ENCODE measurements at places on chromosomes 4 and X.

DNA sequence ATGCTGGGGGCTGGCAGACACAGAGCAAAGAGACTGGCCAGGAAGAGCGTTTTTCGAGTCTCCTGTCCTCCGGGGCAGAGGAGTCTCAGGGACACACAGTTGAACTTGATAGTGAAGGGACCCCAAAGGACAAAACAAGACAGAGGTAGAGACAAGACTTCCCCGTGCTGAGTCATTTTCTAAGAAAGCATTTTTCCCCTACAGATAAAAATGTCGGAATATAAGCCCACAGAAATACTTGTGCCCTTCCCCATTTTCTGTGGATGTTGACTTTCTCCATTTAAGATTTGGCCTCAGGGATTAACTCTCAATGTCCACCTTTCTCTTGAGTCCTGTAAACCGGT is 523 bp upstream of the BTK start:
- DNase-seq, result no peak

DNA sequence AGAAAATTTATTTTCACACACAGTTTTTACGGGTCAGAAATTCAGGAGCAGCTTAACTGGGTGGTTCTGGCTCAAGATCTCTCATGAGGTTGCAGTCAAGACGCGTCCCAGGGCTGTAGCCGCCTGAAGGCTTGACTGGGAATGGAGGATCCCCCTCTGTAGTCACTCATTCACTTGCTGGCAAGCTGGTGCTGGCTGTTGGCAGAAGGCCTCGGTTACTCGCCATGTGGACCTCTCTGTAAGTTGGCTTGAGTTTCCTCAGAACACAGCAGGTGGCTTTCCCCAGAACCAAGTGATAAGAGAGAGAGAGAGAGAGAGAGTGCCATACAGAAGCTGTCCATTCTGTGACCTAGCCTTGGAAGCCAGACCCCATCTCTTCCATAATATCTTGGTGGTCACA is 132.8 kb downstream of the DCLK2 start:
- DNase-seq, result no peak

DNA sequence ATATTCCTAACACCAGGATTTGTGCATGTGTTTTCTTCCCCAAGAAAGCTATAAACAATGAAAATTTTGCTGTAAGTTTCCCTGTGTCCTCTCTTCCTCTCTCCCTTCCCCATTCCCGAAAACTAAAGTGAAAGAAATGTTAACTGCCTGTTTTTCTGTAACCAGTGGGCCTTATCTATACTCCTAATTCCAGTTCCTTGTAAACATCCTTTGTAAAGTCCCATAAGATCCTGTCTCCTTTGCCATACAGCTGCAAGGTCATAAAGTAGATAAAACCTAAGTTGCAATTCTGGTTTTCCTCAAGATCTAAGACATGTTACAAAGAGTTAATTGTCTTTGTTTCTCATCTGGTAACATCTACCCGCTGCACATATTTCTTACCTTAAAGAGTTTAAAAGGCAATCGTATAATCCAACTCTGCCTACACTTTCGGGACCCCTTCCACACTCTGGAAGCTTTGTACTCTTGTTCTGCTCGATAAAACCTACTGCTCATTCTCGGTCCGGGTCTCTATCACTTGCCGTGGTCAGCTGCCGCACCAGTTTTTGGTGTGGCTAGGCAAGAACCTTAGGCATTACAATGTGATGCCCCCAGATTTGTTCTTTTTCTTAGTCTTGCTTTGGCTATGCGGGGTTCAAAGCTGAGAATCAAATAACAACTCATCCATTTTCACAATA is 20.5 kb downstream of the UGT2B7 start:
- DNase-seq, result no peak

GRCh38 chr4:26839534-26839951 is 21.1 kb upstream of the STIM2 start:
- no peak for DNase-seq

GRCh38 chr4:25367877-25368276 is 9.2 kb upstream of the ANAPC4 start:
- no peak for DNase-seq

GRCh38 chr4:163955288-163955687 is 460.8 kb downstream of the TMA16 start:
- no peak for DNase-seq

GRCh38 chrX:70439016-70439415 is 5.6 kb upstream of the DLG3 start:
- DNase-seq, result no peak

- no peak for DNase-seq
These were observed 93.2 kb downstream of the IL1RAPL2 start for GRCh38 chrX:104659005-104659744.

DNA sequence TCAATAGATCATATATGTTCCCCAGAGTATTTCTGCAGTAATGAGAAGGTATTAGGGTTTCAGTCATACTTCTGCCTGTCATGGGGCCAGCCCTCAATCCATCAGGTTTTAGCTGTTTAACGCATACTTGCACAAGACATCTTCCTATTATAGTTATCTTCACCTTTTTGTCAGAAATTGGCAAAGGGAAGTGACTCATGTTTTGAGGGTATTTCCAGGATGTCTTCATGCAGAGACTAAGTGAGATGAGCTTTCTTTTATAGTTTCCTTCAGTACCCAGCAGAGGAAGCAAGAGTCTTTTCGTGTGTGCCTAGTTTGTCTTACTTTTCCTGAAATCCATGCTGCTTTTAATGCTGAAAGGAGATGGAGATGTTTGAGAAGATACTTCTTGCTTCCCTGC is 9.5 kb downstream of the CSTF2 start:
- no peak for DNase-seq

DNA sequence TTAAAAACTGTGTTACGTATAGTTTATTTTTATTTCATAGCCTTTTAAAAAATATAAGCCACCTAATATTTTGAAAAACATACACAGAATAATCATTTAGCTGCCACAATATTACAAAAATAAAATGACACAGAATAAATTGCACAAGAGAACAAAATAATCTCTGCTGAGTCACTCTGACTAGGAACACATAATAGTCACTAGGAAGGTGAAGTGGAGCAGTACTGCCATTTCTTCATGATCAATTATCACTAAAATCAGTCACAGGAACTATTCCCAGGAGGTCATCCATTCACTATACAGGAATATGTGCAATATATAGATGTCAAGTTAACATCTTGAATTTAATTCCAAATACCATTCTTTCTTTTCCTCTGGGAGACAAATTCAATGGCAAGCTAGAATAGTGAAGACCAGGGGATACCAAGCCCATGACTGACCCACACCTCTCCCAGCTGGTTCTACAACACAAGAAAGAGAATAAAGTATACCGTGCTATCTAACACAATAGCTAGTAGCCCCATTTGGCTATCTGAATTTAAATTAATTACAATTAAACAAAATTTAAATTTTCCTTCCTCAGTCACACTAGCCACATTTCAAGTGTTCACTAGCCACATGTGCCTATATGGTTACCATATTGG is 5.9 kb downstream of the SMIM43 start:
- DNase-seq, result no peak

GRCh38 chr4:30386266-30386895 is 333.8 kb upstream of the PCDH7 start:
- no peak for DNase-seq

DNA sequence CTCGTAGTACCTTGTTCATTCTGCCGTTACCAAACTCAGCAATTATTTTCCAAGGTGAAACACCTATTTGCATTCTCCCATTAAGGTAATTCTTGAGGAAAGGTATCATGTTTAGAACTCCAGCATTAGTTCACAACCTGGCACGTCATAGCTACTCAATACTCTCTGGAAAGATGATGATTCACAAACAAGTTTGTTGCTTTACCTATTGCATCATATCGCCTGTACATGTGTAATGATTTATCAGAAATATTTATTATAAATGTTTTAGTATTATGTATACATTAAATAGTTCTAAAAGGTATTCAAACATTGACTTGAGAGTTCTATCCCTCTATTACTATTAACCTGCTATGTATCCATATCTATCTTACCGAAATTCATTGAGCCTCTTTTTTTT is 658.3 kb upstream of the PITX2 start:
- no peak for DNase-seq

- no peak for DNase-seq
These were observed 6.1 kb upstream of the LDOC1 start for GRCh38 chrX:141183000-141183399.

DNA sequence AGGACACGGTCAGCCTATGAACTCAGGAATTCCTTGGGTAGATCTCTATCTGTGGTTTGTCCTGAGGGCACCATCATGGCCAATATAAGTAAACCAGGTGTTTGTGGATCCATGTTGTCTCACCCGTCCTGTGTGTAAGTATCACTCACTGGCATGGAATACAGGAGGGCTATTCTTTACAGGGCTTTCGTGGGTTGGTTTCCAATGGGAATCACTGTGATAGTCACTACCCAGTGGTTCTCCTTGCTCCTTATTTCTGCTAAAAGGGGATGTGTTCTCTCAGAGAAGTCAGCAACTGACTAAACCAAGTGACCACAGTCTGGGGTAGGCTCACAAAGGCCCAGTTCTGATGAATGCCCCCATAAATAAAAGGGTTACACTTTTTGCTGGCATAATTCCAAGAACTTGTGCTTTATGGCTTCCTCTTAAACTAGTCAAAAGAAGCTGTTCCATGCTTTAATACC is 236.7 kb upstream of the JADE1 start:
- no peak for DNase-seq

DNA sequence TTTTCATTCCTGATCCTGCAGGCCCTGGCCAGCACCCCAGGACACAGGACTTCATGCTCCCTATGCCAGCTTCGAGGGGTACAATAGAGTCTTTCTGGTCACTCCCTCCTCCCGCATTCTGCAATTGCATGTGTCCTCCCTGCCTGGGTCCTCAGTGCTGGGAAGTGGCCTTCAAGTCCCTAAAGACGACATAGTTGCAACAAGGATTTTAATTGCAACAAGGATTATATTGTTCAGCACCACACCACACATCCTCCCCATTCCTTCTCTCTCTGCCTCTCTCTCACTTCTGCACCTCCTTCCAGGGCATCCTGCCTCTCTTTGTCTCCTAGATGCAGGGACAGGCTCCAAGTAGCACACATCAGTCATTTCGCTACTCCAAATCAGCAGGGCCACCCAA is 25.5 kb downstream of the SCD5 start:
- no peak for DNase-seq

DNA sequence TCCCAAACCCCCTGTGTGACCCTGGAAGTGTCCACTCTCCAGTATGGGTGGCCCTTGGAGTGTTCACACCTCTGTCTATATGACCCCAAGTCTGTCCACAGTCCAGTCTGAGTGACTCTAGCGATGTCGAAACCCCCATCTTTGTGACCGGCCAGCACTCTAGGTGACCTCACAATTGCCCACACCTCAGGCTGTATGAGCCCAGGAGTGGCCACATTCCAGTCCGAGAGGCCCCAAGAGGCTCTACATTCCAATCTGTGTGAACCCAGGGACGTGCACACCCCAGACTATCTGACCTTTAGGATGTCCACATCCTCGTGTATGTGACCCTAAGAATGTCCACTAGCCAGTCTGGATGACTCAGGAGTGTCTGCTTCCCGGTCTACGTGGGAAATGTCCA is 7.3 kb upstream of the GLOD5 start:
- DNase-seq, result no peak

- no peak for DNase-seq
These were observed at the start of gene GAB1 for GRCh38 chr4:143336781-143337599. TSS of gene GAB1 (plus strand) at chr4:143336876. CDS start at chr4:143337189, 313 bp downstream.

DNA sequence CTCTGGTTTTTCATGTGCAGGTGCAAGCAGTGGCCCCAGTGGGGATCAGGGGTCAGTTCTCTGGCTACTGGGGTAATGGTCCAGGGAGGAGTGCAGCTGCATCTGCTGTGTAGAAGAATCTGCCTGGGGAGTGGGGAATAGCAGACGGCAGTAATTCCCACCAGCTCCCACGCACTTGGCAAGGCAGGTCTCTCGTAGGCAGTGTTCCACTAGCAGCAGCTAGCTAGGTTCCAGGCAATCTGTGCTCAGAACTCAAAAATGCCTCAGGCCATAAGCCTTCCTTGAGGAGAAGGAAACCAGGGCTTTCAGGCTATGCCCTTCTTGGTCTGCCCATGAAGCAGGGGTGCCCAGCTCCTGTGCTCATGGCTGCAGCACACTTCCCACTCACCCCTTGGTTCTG is 38.8 kb downstream of the DCLK2 start:
- DNase-seq, result no peak

GRCh38 chr4:143282211-143282707 is 54.4 kb upstream of the GAB1 start:
- DNase-seq, result no peak

- no peak for DNase-seq
These were observed 10.3 kb upstream of the TREX2 start for GRCh38 chrX:153456161-153456560.

DNA sequence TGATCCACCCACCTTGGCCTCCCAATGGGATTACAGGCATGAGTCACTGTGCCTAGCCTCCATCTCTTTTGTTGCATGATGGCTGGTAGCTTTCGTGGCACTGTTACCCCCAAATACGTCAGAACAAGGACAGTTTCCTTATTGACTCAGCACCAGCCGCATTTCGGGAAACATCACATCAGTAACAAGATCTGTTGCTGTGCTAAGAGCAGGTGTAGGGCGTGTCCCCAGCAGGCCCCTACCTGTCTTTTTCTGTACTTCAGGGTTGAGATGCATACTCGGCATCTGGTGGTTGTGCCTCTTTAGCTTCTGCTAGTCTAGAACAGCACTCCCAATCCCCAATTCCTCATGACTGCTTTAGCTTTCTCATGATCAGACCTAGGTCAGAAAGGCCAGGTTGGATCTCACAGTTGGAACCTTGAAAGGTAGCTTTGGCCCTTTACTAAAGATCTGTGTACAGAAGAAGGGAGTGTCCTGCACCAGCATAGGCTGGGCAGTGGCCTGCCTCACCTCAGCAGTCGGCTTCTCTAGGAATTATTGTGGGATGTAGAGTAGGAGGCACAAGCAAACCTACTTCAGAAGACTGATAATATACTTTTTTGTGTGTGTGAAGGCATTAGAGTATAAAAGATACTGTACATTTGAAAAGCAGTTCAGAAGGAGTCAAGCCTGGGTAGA is 36.8 kb downstream of the NSD2 start:
- DNase-seq, result no peak

- DNase-seq, result no peak
These were observed 4.9 kb downstream of the GSX2 start for GRCh38 chr4:54104907-54105306.

DNA sequence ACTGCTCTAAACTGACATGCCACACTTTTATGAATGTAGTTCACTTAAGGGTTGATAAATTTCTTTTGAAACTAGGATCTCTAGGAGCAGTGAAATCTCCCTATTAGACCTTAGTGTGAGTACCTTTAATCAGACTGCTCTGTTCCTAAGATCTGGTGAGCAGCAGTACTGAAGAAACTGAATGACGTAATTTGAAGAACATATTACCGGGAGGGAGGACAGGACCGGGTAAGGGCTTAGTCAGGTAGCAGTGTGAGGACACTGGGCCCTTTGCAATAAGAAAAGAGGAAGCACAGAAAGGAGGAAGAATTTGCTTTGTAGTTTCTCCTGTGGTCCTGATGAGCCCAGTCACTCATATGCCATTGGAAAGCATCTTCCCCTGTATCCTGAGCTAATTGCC is 255.2 kb downstream of the THOC2 start:
- DNase-seq, result no peak

- no peak for DNase-seq
These were observed 166.4 kb downstream of the CBR4 start for GRCh38 chr4:168843635-168844034.
